ENCODE measurements at places on chromosomes 4 and X.

DNA sequence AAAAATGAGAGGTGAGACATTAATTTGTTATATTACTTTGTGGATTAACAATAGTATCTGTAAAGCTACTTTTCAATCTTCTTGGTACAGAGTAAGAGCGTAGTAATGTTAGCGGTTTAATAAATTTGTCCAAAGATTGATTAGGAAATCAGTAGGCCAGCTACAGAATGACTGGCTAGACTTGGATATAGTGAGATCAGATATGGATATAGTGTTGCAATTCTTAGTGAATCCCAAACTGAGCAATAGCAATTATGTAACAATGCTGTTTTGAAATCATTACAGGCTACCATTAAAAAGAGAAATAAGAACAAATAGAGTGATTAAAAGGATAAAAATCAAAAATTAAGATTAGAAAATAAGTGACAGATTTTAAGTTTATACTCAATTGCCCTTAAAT is 847 bp upstream of the UGT2A2 start:
- no peak overlapping the region for H3K27ac ChIP-seq
- no peak for DNase-seq
- H3K27me3 ChIP-seq = no peaks in the 10 kb centered on the region
- H3K36me3 ChIP-seq = no peaks in the 10 kb centered on the region
- H3K4me1 ChIP-seq = no peaks in the 10 kb centered on the region

GRCh38 chr4:16674082-16674481 is 224.4 kb downstream of the LDB2 start:
- no peaks in the 10 kb centered on the region for H3K27me3 ChIP-seq
- DNase-seq = no peak
- H3K4me1 ChIP-seq = peaks cover 7% of the 10 kb centered on the region
- no peaks in the 10 kb centered on the region for H3K36me3 ChIP-seq

GRCh38 chr4:99763635-99764101 is 53.0 kb upstream of the DAPP1 start:
- DNase-seq = no peak
- no peak overlapping the region for H3K27ac ChIP-seq
- H3K4me1 ChIP-seq = peaks cover 11% of the 10 kb centered on the region
- H3K36me3 ChIP-seq = no peaks in the 10 kb centered on the region
- no peak overlapping the region for H3K4me3 ChIP-seq

DNA sequence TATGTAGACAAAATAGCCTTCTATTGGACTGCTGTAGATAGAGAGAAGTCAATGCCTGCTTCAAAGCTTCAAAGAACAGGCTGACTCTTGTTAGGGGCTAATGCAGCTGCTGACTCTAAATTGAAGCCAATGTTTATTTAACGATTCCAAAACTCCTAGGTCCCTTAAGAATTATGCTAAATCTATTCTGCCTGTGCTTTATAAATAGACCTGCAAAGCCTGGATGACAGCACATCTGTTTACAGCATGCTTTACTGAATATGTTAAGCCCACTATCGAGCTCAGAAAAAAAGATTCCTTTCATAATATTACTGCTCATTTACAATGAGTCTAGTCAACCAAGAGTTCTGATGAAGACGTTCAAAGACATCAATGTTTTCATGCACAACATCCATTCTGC is 54.8 kb upstream of the RBMXL3 start:
- H3K4me1 ChIP-seq = no peaks in the 10 kb centered on the region
- H3K36me3 ChIP-seq = no peaks in the 10 kb centered on the region
- DNase-seq = no peak
- no peak overlapping the region for H3K27ac ChIP-seq
- no peaks in the 10 kb centered on the region for H3K27me3 ChIP-seq

- H3K4me3 ChIP-seq = no peak overlapping the region
- no peaks in the 10 kb centered on the region for H3K27me3 ChIP-seq
- H3K4me1 ChIP-seq = no peaks in the 10 kb centered on the region
These were observed 209.5 kb upstream of the PACRGL start for GRCh38 chr4:20490734-20491133.

DNA sequence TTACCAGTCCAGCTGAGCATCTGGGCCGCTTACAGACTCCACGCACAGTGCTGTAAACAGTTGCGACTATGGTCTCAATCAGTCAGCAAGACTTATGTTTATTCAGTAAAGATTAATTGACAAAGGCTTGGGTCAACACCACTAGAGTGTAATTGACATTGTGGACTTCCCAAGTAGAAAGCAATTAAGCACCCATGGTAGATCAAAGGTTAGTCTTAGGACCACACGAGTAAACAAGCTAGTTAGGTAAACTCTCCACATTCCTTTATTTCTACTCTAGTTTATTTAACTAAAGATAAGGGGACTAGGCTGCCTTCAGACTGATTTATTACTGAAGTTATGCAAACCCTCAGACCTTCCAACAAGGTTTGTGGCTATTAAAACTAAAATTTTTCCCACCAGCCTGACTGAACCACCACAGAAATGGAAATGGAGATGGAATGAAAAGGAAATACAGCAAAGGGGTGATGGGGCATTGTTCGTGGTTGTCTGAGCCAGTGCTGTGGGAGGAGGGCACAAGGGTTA is 44.2 kb downstream of the MTHFD2L start:
- H3K27me3 ChIP-seq = no peaks in the 10 kb centered on the region
- H3K27ac ChIP-seq = no peak overlapping the region
- no peaks in the 10 kb centered on the region for H3K4me1 ChIP-seq
- H3K36me3 ChIP-seq = no peaks in the 10 kb centered on the region
- no peak overlapping the region for H3K4me3 ChIP-seq

GRCh38 chr4:162952232-162952631 is 214.5 kb downstream of the NAF1 start:
- H3K27me3 ChIP-seq = no peaks in the 10 kb centered on the region
- no peak overlapping the region for H3K27ac ChIP-seq
- no peaks in the 10 kb centered on the region for H3K4me1 ChIP-seq
- DNase-seq = no peak

DNA sequence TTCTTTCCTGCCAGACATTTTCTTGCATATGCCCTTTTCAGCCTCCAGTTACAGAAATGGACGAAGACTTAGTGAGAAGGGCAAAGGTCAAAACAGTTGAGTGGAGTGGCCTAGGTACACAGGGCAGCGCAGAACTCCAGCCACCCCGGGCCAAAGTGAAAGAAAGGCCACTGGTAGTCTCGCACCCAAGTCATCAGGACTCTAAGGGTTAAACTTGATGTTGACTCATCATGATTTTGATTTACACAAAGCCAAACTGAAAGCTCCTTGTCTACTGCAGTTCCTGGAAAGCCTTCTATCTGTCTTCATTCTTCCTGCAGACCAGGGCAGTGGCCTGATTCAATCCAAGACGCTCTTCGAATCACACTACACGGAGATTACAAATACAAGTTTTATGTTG is 2.6 kb upstream of the IL13RA1 start:
- H3K27me3 ChIP-seq = no peaks in the 10 kb centered on the region
- no peak for DNase-seq
- H3K27ac ChIP-seq = no peak overlapping the region
- H3K36me3 ChIP-seq = no peaks in the 10 kb centered on the region
- H3K4me3 ChIP-seq = no peak overlapping the region
- H3K4me1 ChIP-seq = peaks cover 21% of the 10 kb centered on the region

DNA sequence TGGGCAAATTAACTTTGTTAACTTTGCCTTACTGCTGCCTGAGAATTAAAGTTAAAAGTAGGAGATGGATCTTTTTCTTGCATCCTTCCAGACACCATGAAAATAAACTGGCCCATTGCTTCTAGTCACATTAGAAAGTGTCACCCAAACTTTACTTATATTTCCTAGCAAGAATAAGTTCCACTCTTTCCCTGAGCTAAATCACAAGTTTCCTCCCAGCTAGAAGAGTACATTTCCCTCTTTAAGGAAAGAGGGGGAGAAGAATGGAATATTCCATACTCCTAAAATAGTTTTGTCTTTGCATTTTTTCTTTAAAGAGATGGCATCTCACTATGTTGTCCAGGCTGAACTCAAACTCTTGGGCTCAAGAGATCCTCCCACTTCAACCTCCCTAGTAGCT is 53.8 kb downstream of the TMEM150C start:
- H3K36me3 ChIP-seq = no peaks in the 10 kb centered on the region
- no peak overlapping the region for H3K27ac ChIP-seq
- no peaks in the 10 kb centered on the region for H3K4me1 ChIP-seq
- H3K27me3 ChIP-seq = no peaks in the 10 kb centered on the region

DNA sequence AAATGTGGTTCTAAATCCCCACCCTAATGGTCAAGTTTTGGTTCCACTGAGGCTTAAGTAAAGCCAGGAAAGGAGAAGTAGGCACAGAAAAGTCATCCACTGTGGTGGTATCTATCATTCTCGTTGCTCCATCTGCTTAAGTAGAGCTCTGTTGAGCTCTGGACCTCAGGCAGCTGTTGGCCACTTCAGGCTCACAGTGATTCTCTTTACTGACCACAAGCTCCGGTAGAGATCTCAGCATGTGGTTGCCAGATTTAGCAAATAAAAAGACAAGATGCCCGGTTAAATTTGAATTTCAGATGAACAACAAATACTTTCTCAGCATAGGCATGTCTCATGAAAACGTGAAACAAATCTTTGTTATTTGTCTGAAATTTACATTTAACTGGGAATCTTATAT is 132.3 kb upstream of the PTCHD1 start:
- H3K27me3 ChIP-seq = no peaks in the 10 kb centered on the region
- H3K4me1 ChIP-seq = no peaks in the 10 kb centered on the region
- H3K27ac ChIP-seq = no peak overlapping the region
- H3K36me3 ChIP-seq = no peaks in the 10 kb centered on the region

- H3K4me1 ChIP-seq = no peaks in the 10 kb centered on the region
- H3K27ac ChIP-seq = no peak overlapping the region
- no peak overlapping the region for H3K4me3 ChIP-seq
- H3K36me3 ChIP-seq = no peaks in the 10 kb centered on the region
These were observed 15.6 kb downstream of the DCK start for GRCh38 chr4:71009086-71009485.

DNA sequence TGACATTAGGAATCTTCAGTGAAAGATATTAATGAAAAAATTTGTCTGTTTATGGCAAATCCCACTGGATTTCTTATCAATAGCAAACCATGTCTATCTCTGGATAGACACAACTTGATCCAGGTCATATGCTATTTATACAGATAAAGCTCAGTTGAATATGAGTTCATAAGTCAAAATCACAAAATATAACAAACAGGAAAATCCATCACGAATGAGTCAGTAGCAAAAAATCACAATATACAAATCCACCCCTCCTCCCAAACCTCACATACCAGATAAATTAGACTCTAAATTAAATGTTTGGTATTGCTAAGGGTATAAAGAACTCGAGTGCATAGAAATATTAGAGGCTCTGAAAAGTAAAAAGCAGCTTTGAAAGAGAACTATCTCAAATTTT is 420.5 kb downstream of the TLL1 start:
- no peaks in the 10 kb centered on the region for H3K36me3 ChIP-seq
- no peaks in the 10 kb centered on the region for H3K4me1 ChIP-seq
- no peak for DNase-seq
- no peaks in the 10 kb centered on the region for H3K27me3 ChIP-seq
- H3K27ac ChIP-seq = no peak overlapping the region
- H3K4me3 ChIP-seq = no peak overlapping the region
